ENCODE measurements at places on chromosomes 3 and 15.

GRCh38 chr3:132783152-132783551, 60.9 kb upstream of the NPHP3 start:
- DNase-seq = no peak

- no peak for DNase-seq
Observed at GRCh38 chr3:74303711-74304110, 310.7 kb downstream of the CNTN3 start.

- DNase-seq = no peak
Observed at GRCh38 chr3:188287339-188287738, 133.4 kb downstream of the LPP start.

GRCh38 chr3:124079912-124080276, 88.0 kb upstream of the ROPN1 start:
- DNase-seq = no peak

- no peak for DNase-seq
Observed at GRCh38 chr15:78079298-78080087, 2.0 kb upstream of the TBC1D2B start.

- no peak for DNase-seq
Observed at GRCh38 chr15:89406218-89406939, 71.8 kb upstream of the POLG start.

DNA sequence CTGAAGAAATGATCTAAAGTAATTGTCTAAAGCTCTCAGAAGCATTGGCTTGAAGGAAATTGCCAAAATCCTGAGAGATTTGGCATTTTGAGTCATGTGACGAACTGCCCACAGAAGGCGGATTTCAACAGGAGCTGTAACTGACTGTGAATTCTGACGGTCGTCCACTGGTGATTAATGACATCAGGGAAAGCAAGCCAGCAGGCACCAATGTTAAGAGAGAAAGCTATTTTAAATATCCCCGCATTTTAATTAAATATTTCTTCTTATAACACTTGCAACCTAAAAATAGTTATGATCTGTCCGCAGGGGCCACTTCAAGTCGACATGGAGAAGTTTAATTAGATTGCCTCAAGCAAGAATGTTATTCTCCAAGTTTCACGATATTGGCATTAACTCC, 51.6 kb downstream of the WNT5A start:
- DNase-seq = no peak

DNA sequence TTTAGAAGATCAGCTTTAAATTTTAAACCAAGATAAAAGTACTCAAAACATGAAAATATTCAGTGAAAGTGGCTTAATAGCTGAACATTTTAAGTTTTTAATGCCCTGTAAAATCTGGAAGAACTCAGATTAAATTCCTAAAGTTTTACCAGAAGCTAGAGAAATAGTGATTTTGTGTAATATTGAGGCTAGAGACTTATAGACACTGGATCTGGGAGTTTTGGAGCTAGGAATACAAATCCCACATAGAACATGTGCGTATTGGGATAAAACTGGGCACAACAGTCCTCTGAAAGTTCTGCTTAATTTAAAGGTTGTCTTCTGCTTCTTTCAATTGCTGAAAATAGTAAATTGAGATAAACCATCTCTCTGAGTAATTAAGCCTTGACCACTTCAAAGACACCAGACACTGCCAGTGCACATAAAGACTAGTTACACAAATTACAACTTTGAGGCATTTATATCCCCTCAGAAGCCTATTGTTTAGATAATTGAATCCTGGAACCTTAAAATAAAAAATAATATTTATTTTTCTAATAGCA, 1382.5 kb downstream of the OTOL1 start:
- DNase-seq = no peak

GRCh38 chr3:25294169-25294805, 133.8 kb upstream of the RARB start:
- DNase-seq = no peak

GRCh38 chr15:60345598-60345997, 52.2 kb downstream of the ANXA2 start:
- DNase-seq = no peak

GRCh38 chr3:56052188-56052587, 416.1 kb downstream of the ERC2 start:
- no peak for DNase-seq

DNA sequence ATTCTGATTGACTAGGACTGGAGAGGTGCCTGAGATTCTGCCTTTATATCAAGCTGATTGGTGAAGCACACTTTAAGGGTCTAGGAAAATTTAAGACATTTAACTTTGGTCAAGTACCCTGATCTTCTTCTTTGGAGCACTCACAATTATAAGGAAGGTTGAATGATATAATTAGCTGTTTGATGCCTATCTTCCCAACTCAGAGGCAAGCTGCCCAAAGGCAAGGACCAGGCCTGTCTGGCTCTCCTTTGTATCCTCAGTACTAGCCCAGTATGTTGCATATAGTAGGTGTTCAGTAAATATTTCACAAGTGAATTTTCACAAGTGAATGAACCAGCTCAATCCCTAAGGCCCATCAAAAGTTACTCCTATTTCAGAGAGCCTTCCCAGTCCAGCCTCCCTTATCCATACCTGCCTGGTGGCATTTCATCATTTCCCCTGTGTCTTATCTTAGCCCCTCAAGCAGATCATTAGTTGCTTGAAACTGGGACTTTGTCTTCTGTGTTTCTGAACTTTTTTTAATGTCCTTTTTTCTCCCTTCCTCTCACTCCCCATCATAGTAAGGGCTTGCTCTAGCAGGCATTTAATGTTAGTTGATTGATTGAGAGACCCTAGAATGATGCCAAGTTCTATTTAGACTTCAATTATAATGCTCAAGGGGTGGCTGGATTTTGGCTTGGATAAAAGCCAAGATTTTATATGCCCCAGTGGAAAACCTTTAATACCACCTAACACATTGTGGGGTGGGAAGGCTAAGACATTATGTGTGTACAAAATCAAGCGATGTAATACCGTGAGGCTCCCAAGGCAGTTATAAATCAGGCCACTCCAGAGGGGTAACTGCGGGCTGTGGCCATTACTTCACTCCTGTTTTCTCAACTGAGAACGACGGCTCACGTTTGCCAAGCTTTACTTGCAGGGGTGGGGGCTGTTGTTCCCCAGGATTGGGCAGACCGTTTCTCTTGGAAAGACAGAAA, 43.2 kb upstream of the BOC start:
- DNase-seq = peak; percentile 54

DNA sequence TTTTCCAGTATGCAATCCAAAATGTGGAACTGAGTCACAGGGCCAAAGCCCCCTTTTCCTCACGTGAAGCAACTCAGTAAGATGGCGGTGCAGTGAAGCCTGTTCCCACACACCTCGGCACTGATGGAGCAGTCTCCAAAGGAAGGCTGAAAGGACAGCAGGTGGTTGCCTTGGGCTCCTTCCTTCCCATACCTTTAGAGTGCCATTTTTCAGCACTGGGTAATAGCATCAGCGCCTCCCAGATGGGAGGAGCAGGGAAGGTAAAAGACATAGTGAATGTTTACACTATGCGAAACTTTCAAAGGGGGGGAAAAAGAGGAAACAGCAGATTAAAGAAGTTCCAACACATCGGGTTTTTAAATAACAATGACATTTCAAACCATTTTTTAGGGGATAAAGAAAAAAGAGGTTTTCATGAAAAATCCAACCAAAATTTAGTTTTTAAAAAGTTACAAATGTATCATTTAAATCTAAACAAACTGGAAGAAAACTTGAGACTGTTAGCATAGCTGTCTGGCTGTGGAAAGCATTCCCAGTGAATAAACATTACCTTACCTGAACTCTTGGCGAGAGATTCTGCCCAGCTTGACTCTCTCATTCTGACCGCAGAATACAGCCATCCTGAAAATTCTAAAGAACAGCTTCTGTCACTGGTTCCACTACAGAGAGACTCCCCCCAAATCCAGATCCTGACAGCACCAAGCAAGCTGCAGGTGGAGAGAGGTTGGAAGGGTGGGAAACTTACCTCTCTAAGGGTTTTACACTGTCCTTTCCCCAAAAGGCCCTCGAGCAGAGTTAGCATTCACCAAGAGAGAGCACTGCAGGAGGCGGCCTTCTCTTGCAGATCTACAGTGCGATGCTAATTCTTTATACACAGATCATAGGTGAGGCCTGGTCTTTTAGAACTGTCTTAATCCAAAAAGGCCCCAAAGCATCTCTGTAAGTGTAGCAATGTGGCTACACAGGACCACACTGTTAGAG, 32.6 kb downstream of the ABCC5 start:
- DNase-seq = no peak

GRCh38 chr3:34421762-34422161, 623.3 kb downstream of the PDCD6IP start:
- DNase-seq = no peak

DNA sequence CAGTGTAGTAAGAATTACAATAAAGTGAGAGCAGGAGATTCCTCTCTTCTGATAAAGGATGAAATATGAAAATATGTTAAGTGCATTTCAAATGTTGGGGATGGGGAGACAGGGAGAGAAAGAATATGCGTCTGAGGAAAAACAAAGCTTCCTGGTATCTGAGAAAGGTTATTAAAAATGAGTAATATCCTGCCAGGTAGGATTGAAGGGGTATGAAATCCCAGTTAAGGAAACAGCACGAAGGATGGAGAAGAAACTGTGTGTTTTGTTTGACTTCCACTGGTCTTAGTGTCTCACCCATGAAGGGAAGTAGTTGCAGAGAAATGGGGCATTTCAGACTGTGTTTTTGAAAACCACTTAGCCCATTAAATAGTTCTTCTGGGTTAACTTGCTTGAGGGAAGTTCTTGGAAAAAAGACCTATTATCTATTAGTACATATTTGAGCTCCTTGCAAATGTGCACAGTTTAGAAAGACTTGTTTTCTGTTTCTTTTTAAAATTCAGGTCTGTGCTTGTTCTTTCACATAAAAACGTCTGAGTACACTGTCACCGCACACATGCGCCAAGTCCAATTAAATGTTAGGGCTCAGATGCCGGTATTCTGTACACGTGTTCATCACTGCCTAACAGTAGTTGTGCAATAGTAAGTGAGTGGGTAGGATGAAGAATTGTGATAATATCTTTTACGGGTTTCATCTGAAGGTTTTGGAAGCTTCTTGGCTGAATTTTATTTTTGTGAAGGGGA, 196.1 kb upstream of the P2RY1 start:
- no peak for DNase-seq

- no peak for DNase-seq
Observed at GRCh38 chr3:10047876-10048275, 21.6 kb downstream of the FANCD2 start.

- no peak for DNase-seq
Observed at GRCh38 chr3:128698211-128699047, 27.6 kb upstream of the RAB7A start.

- no peak for DNase-seq
Observed at GRCh38 chr15:85761635-85762034, 33.1 kb downstream of the KLHL25 start.

DNA sequence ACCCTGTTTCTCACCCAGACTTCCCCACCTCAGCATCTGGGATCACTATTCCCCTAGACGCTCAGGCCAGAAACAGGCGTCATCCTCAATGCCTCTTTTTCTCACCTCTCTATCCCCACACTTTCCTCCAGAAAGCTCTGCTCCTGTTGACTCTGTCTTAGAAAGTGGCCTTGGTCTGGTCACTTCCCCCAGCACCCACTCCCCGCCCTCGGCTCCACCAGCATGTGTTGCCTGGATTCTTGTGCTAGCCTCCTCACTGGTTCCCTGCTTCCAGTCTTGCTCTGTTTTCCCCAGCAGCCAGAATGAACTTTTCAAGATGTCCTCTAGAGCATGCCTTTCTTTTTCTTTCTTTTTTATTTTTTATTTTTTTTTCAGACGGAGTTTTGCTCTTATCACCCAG, 39.7 kb upstream of the ESYT3 start:
- no peak for DNase-seq

DNA sequence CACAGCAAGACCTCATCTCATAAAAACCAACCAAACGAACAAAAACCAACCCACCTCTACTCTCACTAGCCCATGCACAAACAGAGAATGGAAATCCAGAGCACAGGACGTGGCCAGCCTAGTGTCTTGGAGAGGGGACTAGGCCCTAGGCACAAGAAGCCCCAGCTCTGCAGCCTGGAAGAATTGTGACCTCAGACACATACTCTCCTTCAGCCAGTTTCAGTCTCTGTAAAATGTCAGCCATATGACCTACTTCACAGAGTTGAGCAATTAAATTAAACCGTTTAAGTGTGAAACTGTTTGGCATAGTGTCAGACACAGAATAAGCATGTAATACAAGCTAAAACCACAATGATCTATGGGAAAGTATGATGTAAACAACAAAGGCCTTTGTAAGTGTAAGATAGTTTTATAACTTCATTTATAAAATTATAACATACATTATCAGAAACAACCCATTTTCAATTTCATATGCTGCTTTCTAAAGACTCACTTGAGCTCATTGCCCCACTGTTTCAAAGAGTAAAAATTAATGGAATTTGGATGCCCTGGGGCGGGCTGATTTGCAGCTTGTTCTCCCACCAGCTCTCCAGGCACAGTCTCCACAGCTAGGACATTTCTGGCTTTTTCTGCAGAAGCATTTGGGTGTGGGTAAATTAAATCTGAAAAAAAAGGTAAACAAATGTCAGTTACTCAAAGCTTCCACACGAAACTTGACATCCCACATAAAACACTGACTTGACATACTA, 32.9 kb downstream of the TBC1D2B start:
- no peak for DNase-seq

DNA sequence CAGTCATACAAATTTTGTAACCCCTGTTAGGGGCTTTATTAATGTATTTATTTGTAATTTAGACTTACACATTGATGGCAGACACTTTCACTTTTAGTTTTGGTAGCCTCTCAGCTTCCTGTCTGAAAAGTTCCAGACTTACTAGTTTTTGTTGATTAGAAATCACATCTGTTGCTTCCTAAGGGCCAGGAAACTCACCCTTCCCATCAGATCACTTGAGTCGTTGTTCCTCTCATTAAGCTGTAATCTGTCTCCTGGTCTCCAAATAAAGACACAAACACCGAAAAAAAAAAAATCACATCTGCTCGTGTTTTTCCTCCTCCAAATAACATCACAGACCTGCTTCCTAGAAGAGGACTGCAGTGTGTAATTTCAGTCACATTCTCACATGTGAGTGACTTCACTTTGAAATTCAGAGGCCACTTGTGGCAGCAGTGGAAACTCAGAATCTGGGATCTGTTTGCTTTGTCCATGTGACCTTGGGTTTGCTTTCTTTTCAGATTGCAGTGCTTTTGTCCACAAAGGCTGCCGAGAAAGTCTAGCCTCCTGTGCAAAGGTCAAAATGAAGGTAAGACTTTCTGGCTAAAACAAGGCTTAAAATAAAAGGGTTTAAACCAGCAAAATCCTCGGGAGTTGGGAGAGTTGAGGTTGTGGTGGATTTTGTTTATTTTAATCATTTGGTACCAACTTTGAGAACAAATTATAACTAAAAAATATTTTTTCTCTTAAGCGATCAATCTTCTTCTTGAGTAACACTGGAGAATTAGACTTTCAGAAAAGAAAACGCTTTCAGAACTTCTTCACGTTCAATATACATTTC, 87.0 kb downstream of the KLHL25 start:
- DNase-seq = no peak

DNA sequence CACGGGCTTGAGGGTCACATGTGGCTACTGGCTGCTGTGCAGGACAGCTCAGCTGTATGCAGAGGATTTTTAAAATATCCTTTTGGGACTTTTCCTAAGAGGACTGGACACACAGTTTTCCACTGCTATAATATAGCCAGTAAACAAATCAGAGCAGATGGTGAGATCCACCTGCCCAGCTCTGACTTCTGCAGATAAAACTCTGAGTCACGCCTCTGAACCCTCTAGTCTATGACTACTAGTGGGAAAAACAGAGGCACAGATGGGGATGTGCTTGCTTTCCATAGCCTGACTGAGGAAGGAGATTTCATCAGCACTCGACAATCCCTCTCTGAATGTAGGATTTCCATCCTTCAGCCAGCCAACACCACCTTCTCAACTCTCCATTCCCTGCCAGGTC, 45.1 kb downstream of the COLQ start:
- no peak for DNase-seq

- no peak for DNase-seq
Observed at GRCh38 chr3:108345492-108346205, 49.3 kb downstream of the HHLA2 start.
